ENCODE measurements at places on chromosomes 3 and 15.

GRCh38 chr15:37246065-37246464 is 145.7 kb upstream of the MEIS2 start:
- DNase-seq: no peak

DNA sequence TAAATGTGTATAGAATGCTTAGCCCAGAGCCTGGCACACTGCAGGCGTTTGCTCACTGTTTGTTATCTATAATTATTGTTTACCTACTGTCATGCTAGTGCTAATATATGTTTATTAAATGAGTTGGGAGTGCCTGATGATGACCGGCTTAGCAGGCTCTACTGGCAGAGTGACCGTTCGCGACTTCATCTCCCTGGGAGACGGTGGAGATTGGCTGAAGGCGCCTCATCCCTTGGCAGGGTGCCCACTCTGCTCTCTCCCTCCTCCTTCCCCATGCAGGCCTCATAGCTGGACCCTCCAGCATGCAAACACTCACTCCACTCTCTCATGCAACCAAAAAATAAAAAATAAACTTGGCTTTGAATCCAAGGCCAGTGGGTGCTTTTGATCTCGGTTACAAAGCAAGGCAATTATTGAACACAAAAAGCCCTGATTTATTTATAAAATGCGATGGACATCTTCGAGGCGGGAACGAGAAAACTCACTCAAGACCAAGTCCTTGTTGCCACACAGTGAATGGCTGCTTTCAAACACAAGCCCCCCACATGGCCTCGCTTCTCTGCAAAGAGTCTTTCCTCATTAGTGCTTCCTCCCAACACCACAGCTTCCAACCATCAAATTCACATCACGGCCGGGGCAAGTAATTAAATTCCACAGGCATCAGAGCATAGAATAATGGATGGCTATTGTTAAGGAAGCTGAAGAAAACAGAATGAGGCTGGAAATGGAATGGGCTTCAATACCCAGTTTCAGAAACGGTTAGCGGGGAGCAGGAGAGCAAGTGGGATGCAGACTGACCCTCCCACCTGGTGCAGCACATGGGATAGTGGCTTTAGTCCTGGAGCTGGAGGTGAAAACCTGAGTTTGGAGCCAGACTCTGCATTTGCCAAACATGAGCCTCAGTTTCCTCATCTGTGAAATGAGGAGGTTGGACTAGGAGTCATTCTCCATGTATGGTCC is 135.7 kb upstream of the RAD18 start:
- peak; percentile 24 for DNase-seq

- no peak for DNase-seq
Measured at GRCh38 chr3:72256716-72257115, 471.8 kb upstream of the PROK2 start.

DNA sequence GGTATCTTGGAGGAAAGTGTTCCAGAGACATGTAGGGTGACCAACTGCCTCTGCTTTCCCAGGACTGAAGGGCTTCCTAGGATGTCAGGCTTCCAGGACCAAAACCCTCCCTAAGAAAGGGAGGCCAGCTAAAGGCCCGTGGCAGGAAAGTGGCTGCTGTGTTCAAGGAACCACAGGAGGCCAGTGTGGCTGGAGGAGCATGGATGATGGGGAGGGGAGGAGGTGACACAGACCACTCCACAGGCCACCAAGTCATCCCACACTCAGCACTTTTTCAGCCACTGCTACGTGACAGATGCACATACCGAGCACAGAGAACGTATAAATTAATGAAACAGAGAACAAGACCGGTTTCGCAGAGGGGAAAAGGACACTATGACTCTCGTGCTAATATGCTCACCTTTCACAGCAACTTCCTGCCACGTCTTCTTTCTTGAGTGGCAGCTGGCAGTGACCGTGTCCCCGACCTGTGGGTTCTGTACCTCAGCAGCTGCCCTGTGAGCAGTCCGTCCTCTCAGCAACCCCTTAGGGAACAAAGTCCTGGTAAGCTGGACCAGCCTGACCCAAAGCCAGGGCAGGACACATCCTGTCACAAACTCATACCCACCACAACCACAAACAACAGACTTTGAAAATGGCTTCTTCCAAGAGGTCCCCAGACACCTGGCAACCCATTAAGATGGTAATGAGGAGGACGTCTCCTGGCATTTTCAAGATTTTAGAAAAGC is 244.7 kb downstream of the VPS13C start:
- no peak for DNase-seq

DNA sequence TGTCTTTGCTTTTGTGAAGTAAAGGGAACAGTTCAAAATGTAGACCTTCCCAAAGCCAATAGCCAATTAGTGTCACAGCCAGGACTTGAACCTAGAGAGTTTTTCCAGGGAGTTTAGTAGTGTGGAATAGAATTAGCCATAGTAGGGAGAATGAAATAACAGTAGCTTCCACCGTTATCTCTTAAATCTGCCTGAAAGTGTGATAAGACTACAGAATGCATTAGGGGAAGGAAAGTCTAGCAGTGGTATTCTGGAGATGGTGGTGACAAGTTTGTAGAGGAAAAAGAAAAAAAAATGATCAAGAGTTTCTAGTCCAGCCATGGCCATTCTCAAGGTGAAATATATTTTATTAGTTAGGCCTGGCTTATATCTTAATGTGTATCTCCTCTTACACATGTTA is 13.8 kb downstream of the ATP11B start:
- DNase-seq: no peak

DNA sequence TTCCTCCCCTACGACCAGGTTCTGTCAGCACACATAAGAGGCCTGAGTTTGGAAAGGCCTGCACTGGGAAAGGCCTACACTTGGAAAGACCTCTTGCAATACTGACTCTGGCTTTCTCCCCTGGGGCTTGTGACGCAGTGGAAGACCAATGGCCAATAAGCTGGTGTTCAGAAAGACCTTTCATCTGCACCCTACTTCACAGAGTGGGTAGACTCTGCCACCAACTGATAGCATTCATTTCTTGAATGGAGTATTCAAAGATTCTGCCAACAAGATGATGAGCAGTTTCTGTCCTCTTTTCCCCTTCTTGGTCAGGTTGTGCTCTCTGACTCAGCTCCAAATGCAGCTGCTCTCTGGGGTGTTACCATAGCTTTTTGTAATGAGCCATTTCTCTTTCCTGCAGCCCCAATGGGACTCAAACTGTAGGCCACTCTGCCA is 48.8 kb downstream of the TIPARP start:
- DNase-seq: no peak

DNA sequence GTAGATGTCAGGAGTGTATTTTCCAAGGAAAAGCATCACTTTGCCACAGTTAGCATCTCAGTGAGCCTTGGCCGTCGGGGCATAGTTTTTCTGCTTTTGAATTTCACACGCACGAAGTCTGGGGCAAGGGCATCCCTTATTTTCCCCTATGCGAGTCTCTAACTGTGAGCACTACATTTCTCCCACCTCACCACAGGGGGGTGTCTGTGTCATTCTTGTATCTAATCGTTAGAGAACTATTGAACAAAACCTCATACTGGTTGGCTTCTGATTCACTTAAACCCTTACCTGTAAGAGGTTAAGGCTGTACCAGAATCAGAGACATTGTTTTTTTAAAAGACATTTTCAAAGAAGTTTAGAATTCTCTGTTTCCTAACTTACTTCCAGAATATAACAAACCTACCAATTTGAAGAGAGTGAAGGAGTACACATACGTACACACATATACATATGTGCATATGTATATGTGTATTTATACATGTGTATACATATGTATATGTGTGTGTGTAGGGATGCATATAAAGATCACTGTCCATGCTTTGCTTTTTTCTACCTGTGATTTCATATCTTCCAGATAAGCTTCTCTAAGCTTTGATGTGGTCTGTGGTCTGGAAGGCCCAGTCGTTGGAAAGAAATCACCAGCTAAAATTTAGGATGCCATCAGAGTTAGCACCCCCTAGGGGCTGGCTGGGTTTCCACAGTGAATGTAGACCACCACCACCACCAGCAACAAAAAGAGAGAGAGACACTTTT is 49.4 kb downstream of the MYZAP start:
- DNase-seq: peak; percentile 60

GRCh38 chr3:135017003-135017893 is 222.2 kb downstream of the EPHB1 start:
- DNase-seq: no peak

DNA sequence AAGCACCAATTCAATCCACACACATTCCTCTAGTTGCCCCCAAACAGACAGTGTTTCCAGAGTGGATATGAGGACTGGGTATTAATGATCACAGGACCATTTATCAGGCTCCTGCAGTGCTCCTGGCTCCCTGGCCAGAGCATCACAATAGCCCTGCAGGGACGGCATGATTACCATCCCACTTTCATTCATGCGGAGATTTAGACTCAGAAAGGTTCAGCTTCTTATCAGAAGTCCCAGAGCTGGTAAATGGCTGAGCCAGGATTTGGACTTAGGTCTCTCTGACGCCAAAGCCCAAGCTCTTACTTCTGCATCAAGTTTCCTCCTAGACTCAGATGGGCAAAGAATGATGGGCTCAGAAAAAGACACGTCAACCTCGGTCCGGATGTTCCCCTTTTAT is 2.9 kb upstream of the EPHB3 start:
- peak; percentile 77 for DNase-seq

- DNase-seq: peak; percentile 39
Measured at GRCh38 chr3:186476541-186476940, 67.6 kb downstream of the CRYGS start.

DNA sequence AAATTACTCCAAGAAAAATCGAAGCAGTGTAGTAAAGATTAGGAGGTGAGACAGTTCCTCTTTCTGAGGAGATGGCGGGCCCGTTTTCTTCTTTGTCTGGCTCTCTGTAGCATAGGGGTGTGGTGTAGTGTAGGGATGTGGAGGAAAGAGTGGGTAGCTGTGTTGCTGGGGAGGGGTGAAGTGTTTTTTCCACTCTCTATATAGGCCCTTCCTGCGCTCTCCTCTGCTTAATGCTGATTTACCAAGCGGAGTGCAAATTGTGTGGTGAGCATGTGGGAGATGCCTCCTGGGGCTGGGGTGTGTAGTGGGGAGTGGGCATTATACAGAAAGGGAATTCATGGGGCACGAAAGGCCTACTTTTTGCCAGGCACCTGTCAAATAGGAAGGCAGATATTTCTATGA is 94.9 kb downstream of the ST6GAL1 start:
- DNase-seq: peak; percentile 43

DNA sequence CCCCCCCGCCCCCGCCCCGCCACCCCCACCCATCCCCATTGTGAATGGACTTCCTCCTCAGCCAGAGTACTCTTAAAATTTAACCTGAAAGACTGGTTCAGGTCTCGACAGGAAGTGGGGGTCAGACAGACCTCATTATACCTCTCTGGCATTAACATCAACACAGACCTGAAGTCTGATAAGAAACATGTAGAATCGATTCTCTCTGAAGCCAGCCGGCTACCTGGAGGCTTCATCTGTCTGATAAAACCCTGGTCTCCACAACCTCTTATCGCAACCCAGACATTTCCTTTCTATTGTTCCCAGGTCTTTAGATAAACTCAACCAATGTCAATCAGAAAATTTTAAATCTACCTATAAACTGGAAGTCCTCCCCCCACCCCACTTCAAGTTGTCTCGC is 42.6 kb downstream of the SLCO2A1 start:
- peak; percentile 51 for DNase-seq

DNA sequence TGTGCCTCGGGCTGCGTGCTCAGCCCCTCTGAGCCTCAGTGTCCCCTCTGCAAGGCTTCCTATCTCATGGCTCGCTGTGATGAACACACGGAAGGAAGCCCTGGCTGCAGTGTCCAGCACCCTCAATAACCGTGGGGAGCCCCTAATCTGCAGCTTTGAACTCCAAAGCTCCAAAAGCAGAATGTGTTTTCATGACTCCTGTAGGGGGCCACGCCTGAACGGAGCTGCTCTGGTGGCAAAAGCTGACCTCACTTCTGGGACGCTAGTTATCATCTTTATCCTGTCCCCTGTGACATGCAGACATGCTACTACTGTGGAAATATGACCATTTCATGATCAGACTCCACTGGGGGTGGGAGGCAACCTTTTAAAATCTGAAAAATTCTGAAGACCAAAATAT is 98.8 kb downstream of the SEC22A start:
- no peak for DNase-seq

GRCh38 chr3:83807511-83807910 is 1151.3 kb upstream of the CADM2 start:
- no peak for DNase-seq

- no peak for DNase-seq
Measured at GRCh38 chr3:150757364-150757763, 5.6 kb downstream of the SIAH2 start.

DNA sequence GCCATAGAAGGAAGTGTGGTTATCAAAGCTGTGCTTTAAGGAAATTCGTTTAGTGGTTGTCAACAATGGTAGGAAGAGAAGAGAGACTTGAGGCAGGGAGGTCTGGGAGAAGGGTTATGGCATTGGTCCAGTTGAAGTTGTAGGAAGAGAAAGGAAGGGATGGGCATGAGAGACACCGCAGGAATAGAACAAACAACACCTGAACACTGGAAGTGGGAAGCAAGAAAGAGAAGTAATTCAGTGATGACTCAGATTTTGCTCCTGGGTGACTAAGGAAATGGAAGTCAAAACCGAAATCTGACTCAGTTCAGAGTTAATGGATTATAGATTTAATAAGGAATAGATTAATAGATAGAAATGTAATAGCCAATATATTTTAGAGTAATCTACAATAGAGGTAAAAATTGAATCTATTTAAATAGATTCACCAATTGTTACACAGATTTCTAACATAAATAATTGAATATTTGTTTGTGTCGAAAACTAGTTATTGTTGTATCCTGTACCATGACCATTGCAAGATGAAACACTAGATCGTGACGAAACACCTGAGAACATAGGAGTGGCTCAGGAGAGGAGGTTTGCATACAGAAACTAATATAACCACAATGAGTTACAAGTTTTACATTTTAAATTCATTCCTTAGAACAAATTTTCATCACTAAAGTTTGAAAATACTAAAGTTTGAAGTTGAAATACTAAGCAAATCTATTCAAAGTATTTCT is 36.0 kb downstream of the THBS1 start:
- DNase-seq: no peak

DNA sequence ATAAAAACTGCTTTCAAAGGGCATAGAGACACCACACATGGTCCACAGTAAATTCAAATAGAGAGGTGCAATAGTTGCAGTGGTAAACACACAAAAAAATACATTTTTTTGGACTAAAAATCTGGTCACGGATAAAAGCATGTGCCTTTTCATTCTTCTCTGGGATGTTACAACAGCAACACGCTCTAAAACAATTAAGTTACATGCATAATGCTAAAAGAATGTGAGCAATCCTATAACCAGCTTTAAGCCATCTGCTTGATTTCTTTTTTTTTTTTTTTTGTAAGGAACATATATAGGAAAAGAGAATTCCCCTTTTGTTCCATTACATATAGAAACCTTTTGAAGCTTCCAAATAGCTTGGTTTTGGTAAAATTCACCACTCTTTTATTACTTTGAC is 20.0 kb downstream of the WNT5A start:
- DNase-seq: no peak

GRCh38 chr3:7917443-7918151 is 584.0 kb upstream of the LMCD1 start:
- no peak for DNase-seq

GRCh38 chr15:59994888-59995557 is 9.1 kb upstream of the FOXB1 start:
- peak; percentile 87 for DNase-seq

GRCh38 chr3:106635271-106635670 is 742.0 kb upstream of the CCDC54 start:
- DNase-seq: no peak

Measured in endodermal cell (in vitro differentiated cells).